Cortex of kidney (tissue), 1 donor: ENCODE measurements at places on chromosomes 7 and 10.

- no peak for DNase-seq
Measured at GRCh38 chr10:60417024-60417423, 27.3 kb upstream of the ANK3 start.

DNA sequence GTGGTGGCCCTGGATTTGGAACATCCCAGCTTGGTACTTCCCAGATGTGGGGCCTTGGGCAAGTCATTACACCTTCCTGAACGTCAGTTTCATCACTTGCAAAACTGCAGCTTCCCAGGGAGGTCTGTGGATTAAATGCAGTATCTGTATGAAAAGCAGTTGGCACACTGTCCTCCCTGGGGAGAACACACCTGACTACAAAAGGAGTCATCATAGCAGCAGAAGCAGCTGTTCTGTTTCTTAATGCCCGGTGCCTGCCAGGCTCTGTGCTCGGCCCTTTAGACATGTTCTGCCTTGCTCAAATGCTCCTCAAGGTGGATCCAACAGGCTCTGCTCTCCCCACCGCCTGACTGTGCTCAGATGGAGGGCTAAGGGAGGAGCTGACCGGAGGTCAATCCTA, 31.0 kb downstream of the CDCA7L start:
- DNase-seq: no peak

DNA sequence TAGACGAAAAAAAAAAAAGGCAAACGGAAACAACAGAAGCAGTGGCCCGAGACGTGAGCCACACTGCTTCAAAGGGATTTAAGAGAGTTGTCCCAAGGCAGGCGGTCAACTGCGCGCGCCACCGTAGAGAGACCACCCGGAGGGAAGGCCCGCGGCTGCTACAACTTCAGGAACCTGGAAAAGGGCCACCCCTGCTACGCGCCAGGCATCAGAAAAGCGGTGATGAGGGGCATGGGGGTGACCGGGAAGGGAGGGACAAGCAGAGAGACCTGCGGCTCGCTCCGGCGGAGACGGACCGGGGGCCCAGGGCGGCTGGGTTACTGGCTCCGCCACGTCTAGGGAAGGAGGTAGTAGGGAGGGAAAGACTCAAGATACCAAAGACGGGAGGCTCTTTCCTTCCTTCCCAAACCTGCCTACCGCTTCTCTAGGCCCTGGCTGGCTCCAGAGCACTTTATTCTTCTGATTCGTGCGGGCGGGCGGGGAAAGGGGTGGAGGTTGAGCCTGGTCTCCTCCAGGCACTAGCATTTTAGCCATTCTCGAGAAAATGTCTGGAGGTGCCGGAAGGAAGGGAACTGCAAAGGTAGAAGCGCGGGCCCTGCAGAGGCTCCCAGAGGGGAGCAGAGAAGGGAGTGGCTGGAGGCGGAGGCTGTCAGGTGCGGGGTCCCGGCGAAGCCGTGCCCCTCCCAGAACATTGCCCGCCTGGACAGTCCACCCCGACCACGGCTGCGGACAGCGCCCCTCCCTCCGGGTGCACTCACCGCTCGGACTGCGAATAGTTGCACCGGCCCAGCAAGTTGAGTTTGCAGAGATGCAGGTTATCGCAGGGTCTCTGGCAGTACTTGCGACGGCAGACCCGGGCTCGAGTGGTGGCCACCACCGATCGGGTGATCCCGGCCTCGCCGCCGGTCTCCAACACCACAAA, 993 bp downstream of the ZC3HAV1 start:
- no peak for DNase-seq

- DNase-seq: no peak
Measured at GRCh38 chr7:99102809-99103690, 40.9 kb downstream of the SMURF1 start.

DNA sequence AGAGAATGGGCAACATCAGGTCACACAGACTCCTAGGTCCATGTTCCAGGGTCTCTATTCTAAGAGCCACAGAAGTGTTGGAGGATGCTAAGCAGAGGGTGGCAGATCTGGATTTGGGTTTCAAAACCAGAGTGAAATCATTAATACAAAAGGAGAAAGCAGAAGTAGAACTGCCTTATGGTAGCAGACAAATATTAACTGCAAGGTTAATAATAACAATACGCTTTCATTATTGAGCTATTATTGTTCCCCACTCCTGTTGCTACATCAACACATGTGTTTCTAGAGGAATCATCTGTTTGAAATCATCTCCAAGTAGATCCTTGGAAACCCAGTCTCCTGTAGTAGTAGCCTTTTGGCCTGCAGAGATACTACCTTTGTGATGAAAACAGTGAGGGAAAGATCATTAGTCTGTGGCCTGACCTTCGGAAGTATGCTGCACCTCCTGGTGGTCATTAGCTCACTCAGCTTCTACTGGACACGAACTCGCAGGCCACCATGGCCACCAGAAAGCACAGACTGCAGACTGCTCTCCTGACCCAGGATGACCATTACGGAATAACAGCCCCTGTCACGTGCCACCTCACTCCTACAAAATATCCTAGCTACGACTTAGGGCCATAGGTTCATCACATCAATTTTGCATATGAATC, 84.6 kb downstream of the XPNPEP1 start:
- DNase-seq: no peak

DNA sequence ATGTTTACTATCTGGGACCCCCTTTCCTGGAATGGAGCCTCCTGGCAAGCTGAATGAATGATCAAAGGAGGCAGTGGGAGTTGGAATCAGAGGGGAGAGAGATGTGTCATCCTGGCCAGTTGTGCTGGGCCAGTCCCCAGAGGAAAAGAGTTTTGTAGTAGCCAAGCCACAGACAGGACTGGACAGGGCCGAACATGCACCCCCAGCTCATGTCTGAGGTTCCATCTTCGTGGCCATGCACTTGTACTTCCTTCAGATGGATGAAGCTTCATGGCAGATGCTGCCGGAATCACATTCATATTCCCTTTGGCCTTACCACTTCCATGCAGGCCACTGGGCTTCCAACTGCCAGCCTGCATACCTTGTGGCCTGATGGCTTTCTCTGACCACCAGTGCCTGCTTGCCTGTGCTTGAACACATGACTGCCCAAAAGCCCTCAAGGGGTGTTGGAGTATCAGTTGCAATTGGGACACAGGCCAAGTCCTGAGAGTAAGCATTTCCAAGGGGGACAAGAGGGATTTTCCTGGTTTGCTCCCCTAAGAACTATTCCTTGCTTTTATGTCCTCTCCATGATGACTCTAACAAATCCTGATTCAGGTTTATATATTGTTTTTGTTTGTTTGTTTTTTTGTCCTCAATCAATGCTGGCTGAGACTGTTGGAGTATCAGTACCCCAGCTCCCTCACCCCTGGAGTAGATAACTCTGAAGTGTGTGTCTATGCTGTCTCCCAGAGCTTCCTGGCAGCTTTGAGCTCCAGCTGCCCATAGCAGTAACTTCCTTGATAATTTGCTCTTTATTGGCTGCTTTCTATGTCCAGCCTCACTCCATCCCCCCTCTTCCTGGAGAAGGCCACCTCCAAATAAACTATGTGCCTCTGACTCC, 63.6 kb downstream of the TMEM130 start:
- no peak for DNase-seq

- no peak for DNase-seq
Measured at GRCh38 chr10:102657984-102658724, 13.9 kb downstream of the TRIM8 start.

GRCh38 chr10:110965216-110965615, 45.8 kb downstream of the SHOC2 start:
- DNase-seq: no peak

DNA sequence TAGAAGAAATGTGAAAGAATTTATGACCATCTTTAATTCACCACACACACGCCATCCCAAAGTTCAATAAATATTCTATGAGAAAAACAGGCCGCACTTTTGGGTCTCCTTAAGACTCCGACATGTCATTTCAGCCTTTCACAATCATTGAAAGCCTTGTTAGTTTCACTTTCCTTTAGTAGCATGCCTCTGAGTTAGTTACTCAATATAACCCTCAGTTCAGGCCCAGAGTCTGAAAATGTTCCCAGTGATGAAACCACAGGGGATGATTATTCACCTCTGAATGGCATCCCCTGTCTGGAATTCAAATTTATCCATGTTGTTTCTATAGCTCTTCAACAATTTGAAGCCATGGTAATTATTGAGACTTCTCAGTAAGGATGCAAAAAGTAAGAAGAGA, 278.1 kb upstream of the NRP1 start:
- no peak for DNase-seq

GRCh38 chr10:806451-807162, 117.1 kb upstream of the DIP2C start:
- DNase-seq: no peak

- DNase-seq: no peak
Measured at GRCh38 chr7:65233409-65234034, 140.1 kb upstream of the ZNF92 start.

DNA sequence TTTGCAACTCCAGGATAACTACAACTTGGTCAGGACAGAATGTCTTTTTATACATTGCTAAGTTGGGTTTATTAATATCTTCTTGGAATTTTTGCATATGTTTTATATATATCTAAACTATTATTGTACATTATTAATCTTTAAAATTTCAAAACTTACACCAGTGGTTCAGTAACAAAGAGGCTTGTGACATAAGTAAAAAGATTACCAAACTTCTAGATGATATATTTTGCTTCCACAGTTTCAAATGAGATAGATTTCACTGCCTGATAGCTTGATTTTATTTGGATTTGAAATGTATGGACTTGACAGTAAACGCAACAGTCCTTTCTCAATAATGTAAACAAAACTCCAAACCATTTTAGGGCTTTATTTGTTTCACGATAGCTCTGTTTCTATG, 701.2 kb upstream of the IGFBP3 start:
- no peak for DNase-seq

GRCh38 chr10:88920986-88921593, 31.5 kb downstream of the ACTA2 start:
- no peak for DNase-seq

- DNase-seq: no peak
Measured at GRCh38 chr10:45440511-45441062, 66.6 kb downstream of the ALOX5 start.

GRCh38 chr10:131198401-131198800, 113.1 kb downstream of the TCERG1L start:
- no peak for DNase-seq

DNA sequence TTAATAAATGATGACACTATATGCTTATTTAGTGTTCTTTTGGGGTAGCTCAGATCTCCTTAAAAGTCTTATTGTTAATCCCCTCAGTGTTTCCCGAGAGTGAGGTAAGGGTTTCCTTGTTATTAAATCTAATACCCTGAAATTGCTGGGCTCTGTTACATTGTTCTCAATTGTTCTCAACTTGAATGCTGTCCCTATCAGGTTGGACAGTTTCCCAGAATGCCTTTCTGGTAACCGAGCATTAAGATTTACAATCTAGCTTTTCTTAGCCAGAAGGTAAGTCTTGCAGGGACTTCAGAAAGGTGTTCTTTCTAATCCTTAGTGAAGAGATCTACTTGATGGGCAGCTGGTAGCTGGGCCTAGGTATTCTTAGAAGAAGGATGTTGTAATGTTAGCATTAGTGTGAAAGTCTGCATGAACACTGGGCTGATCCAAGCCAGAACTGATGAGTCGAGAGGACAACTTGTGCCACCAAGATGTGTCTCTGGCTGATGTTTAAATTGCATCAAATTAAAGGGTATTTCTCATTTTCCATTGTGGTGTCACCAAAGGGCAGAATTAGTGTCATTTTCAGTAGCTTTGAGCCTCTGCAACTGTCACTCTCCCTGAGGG, 89.9 kb downstream of the SND1 start:
- no peak for DNase-seq

GRCh38 chr7:24769851-24770250, 12.6 kb upstream of the GSDME start:
- no peak for DNase-seq

GRCh38 chr10:80685355-80685754, 147.7 kb downstream of the SH2D4B start:
- DNase-seq: no peak

DNA sequence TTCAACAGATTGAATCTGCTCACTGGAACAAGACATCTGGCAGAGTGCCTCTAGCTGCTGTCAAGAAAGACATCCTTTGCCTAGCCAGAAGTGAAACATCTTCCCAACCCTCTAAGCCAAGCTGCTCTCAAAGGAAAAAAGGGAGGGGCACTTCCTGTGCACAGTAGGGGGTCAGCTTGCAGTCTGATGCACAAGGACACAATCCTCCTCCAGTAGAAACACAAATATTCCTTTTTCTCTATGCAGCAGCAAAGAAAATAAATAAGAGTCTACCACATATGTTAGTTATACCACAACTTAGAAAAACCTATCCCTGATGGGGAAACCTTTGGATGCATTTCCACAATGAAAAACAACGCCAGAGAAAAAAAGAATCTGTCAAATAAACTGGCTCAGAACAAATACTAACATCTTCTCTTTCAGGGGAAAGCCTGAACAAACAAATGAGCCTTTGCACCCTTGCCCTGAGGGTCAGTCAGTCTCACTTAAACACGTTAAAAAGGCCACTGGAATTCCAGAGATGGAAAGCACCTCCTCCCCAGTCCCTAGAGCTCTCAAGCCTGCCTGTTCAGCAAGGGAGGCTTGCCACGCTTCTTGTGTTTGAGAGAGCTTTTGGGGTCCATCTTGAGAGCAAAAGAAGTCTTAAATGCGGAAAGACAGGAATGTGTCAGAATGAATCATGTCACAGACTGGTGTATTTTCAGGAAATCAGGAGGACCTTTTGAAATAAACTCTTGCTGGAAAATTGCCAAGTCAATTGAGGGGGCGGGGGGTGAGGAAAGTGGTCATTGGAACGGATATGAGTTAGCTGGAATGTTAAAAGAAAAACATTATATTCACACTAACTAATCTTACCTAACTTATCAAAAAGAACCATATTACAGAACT, 7.5 kb downstream of the LAMB1 start:
- no peak for DNase-seq

DNA sequence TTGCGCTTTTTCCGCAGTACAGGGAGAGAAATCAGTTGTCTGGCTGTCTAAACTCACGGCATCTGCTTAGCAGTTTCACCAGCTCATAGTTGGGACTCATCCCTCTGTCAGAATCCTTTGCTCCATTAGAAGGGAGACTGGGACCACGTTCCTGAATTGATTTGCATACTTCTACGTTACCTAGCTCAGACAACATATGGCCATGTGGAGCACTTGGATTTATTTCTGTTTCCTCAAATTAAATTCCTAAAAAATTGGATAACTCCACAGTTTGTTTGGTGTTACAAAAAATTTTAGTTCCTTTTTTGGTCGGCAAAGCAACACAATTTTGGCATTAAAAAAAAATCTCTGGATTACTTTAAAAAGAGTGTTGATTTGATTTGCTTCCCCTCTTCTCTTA, 614.0 kb downstream of the AUTS2 start:
- no peak for DNase-seq
